ENCODE measurements at places on chromosomes 13 and 19.

DNA sequence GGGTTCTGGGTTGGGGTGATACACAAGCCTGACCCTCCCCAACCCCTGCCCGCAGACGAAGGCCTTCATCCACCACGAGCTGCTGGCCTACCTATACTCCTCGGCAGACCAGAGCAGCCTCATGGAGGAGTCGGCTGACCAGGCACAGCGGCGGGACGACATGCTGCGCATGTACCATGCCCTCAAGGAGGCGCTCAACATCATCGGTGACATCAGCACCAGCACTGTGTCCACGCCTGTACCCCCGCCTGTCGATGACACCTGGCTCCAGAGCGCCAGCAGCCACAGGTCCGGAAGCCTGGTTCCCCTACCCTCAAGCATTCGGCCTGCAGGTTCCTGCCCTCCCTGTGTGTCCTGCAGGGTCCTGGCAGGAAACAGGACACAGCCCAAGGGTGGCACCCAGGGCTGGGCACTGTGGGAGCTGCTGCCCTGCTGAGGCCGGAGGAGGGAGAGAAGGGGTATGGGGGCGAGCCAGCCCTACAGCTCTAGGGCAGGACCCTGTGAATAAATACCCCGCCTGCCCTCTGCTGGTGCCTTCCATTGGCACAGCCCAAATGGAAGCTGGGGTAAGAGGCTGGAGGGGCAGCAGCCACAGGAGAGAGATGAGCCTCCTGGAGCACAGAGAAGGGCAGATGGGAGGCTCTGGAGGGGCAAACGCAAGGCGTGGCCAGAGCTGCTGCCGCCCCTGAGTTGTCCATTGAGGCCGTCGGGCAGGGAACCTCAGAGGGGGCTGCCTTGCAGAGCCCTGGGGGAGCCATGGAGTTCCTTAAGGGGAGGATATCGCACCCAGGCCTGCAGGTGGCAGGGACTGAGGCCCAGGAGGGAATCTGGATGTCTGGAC lies 6.8 kb downstream of the TMED1 start:
- DNase-seq: no peak

DNA sequence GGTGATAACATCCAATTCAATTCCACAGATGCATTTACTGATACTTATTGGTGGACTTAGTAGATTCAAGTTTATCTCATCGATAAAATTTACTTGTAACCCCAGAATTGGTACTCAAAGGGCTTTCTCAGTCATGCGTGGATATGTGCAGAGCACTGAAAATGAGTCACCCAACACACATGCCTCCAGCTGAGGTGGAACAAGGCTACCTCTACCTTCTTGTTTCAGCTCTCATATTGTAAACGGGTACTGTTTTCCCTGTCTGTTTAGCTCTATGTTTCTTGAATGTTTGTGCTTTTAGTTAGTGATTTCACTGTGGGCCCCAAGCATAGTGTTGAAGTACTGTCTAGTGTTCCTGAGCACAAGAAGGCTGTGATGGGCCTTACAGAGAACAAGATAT lies 1.5 kb downstream of the LRRC63 start:
- DNase-seq: no peak

DNA sequence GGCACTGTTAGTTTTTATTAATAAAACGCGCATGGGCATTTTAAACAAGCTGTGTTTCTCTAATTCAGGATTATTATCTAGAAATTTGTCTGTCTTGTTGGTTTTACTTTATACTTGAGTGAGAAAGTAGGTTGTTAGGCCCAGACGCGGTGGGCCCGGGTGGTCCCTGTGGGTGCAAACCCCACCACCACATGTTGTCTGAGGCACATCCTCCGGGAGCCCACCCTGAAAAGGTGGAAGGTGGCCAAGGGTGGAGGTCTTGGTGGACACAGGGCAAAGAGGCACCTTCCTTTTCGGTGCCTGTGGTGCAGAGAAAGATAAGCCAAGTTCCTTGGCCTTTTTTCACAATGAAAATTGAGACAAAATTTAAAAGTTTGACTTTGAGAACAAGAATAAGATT lies 16.6 kb downstream of the ATP4B start:
- no peak for DNase-seq

- no peak for DNase-seq
Observed at GRCh38 chr19:44615863-44616247, 2.5 kb downstream of the IGSF23 start.

DNA sequence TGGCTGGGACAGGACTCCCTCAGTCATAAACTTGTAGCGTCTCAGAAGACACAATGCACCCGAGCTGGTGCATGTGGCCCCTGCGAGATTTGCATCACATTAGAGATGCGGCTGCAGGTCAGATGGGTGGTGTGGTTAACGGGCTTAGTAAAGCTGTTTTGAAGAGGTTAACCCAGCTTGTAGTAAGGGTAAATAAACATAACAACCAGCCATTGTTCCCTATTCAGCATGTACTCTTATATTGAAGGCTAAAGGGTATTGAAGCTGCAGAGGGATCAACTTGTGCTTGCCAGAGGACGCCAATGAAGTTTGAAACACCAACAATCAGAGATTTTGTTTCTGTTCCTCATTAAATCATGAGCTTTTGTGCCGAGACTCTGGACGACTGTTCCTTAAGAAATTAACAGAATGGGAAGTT lies 79.4 kb downstream of the ZIC5 start:
- DNase-seq: no peak

GRCh38 chr19:56765137-56765536 lies 75.4 kb downstream of the PEG3 start:
- DNase-seq: no peak

- DNase-seq: no peak
Observed at GRCh38 chr19:23093832-23094231, 23.0 kb upstream of the ZNF730 start.

- no peak for DNase-seq
Observed at GRCh38 chr19:51075998-51076397, 6.7 kb downstream of the KLK14 start.

- no peak for DNase-seq
Observed at GRCh38 chr19:38421856-38422255, 4.2 kb downstream of the RASGRP4 start.

- DNase-seq: no peak
Observed at GRCh38 chr19:39676004-39676403, 20.3 kb downstream of the LGALS16 start.

- DNase-seq: no peak
Observed at GRCh38 chr13:98144027-98144741, 1.3 kb downstream of the FARP1 start.

GRCh38 chr19:4889034-4889815 lies 13.5 kb downstream of the ARRDC5 start:
- peak; percentile 37 for DNase-seq

DNA sequence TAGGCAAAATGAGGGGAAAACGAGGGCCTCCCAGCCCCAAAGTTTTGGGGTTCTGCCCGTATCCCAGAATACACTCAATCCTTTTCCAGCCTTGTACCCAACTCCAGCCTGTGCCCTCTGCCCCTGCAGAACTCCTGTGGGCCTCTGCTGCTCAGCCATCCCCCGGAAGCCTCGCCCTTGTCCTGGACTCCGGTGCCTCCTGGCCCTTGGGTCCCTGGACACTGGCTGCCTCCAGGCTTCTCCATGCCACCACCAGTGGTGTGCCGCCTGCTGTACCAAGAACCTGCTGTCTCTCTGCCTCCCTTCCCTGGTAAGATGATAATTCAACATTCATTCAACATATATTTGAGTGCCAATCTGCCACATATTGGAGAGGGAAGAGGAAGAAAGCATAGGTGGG lies 3.8 kb downstream of the DMRTC2 start:
- DNase-seq: no peak

DNA sequence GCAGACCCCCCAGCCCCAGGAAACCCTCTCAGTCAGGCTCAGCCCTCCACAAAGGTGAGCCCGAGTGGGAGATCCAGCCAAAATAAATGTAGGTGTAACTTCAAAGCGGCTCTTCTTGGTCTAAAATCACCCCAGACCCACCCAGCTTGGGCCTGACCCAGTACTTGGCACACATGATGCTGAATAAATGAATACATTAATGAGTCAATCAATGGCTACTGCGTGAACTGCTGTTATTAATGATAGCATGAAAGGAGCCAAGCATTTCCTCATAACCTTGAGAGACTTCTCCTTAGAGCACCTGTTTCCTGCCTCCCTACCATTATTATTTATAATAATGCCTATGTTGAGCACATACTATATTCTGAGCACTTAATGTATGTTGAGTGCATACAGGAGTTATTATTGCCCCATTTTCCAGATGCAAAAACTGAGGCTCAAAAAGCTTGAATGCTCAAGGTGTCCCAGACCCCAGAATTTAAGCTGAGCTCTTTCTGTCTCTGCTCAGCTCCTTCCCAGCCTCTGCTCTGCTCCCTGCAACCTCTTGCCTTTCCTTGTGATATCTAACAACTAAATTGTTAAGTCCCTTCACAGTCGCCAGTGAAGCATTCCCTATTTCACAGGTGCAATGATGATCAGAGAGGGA lies 4.3 kb downstream of the NOTCH3 start:
- no peak for DNase-seq

- no peak for DNase-seq
Observed at GRCh38 chr19:8323781-8324185, 2.5 kb downstream of the RPS28 start.

DNA sequence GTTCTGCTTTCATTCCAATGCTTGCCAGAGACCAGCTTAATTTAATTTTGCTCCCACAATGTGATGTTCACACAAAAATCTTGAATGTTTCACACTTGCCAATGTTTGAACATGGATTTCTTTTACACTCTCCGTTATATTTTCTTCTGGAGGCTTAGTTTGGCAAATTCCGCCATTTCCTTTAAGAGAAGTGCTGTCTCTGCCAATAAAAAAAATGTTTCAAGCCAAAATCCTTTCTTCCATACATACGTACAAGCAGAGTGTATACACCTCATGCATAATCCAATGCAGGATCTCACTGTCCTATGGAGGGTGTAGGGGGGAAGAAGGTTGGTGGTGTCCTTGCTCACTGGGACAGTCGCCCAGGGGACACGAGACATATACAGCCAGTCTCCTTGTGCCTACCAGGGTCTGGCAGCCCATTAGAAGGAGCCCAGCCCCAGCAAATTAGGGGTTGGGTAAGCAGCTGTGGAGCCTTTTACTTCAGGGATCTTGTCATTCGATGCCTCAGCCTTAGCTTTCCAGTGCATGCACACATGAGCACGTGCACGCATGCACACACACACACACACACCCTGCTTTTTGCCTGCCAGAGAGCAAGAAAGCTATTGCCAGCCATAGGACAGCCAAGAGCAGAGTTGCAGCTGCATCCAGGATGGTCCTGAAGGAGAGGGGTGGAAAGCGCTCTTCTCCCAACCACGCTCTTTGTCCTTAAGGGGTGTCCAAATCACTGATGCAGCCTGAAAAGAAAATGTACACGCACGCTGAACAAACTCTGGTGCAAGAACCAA lies 208.3 kb downstream of the FOXO1 start:
- no peak for DNase-seq

GRCh38 chr19:5434970-5435641 lies 20.1 kb upstream of the ZNRF4 start:
- DNase-seq: no peak

GRCh38 chr13:111383591-111384440 lies 63.4 kb downstream of the TEX29 start:
- no peak for DNase-seq

- DNase-seq: peak; percentile 21
Observed at GRCh38 chr13:113493315-113493951, 2.9 kb upstream of the DCUN1D2 start.

GRCh38 chr19:43667126-43667875 lies 2.7 kb downstream of the PLAUR start:
- DNase-seq: no peak

DNA sequence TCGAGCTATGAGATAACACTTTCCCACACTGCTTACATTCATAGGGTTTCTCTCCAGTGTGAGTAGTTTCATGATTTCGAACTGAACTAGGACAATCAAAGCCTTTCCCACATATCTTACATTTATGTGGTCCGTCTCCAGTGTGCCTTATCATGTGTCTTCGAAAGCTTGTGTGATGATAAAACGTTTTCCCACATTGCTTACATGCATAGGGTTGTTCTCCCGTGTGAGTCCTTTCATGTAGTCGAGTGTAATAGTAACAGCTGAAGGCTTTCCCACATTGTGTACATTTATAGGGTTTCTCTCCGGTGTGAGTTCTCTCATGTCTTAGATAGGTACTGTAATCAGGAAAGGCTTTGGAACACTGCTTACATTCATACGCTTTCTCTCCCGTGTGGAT lies 16.3 kb downstream of the ZNF823 start:
- DNase-seq: no peak

DNA sequence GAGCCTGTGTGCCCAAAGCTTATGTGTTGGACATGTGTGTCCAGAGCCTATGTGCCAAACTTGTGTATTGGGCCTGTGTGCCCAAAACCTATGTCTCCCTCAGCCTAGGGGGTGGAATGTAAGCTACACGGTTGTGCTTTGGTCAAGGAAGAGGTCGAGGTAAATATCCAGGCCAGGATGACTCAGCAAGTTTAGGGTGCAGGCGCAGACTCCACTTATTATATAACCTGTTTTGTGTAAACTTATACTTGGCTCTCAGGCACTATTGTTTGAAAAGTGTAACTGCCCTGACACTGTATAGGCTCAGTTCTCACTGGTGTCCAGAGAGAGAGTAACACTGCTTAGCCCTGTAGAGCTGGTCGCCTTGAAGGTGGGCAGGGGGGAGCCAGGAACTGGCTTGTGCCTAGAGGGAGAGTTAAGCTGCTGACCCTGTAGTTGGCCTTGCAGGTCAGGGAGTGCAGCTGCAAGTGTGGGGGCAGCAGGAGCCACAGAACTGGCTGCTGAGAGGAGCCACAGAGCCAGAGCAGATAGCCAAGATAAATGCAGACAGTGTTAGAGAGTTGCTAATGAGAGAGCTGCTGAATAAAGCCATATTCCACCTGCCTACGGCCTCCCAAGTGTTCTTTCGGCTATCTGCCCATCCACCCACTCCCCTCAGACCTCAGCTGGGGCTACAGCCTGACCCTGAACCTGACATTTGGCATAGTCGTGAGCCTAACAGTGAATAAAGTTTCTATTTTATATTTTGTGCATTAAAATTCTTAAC lies 517.2 kb upstream of the SLITRK1 start:
- no peak for DNase-seq

DNA sequence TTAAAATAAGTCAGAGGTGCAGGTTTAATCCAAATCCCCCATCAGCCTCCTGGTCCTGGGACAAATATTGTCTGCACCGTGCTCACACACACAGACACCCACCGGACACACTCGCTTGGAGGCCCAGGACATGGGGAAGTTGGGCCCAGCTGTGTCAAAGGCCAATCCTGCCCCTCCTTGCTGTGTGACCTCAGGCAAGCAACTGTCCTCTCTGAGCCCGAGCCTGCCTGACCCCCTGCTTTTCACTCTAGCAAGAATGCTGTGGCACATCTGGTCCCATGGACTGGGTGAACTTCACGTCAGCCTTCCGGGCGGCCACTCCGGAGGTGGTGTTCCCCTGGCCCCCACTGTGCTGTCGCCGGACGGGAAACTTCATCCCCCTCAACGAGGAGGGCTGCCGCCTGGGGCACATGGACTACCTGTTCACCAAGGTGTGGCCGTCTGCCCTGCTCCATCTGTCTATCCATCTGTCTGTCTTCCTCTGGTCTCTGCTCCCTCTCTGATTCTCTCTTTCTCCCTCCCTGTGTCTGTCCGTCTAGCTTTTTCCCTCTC lies 9.3 kb downstream of the UPK1A start:
- no peak for DNase-seq

DNA sequence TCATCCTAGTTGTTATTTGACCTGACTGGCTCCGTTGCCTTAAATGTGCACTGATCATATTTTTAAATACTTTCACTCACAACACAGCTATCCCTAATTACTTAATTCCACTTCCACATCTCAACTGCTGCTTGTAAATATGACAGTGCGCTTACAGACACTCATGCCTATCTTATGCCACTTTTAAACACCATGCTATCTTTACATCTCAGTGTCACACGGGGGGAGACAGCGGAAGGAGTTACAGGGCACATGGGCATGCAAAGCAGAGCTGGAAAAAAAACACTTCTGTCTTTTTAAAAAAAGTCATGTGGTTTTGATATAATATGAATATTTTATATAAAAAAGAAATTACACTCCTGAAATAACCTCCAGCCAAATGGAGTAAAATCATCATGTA lies 44.1 kb downstream of the SMAD9 start:
- DNase-seq: no peak

Data from T1000 (cell line).